ENCODE measurements at places on chromosomes 1 and 21. TPM values are rescaled to one million over a fixed set of nuclear protein-coding genes. Genes with fewer than 3 reads are reported as not detected.

Gene PLEKHN1
- total RNA-seq = 0.51 TPM

GRCh38 chr21:33198346-33199099 is 31.2 kb upstream of the IFNAR2 start:
- no peak for DNase-seq

- peak; percentile 78 for DNase-seq
Observed at GRCh38 chr1:161159087-161159912, at the start of gene USP21. Gene USP21, plus strand, starts transcription at chr1:161159500. Its CDS starts 1,141 bp downstream, at chr1:161160641.

Gene ATP1A4
- not detected for total RNA-seq

GRCh38 chr1:151985270-151985669 is 8.4 kb downstream of the S100A10 start:
- no peak for DNase-seq
